ENCODE measurements at places on chromosomes 12 and 14.
A peak's percentile ranks its signal among the peaks of the same experiment; 100 is the strongest.

- DNase-seq: no peak
Observed at GRCh38 chr12:1034751-1035457, 43.9 kb downstream of the ERC1 start.

- no peak for DNase-seq
Observed at GRCh38 chr14:71243697-71244096, 336.4 kb downstream of the PCNX1 start.

DNA sequence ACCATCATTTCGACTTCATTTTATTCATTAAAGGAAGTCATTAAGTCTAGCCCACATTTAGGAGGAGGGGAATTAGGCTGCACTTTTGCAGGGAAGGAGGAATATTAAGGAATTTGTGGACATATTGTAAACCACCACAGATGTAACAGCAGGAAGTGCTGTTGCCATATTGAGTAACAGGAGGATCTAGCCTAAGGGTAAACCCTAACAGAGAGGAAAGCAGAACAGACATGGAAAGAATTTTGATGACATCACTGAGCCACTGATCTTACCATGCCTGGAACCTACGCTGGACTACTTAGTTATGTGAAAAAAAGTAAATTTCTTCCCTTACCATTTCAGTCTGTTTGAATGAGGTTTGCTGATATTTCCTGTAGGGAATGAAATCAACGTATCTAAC is 100.7 kb upstream of the ATF7IP start:
- DNase-seq: no peak

GRCh38 chr14:39266871-39267607 is 33.3 kb downstream of the MIA2 start:
- peak; percentile 79 for DNase-seq

DNA sequence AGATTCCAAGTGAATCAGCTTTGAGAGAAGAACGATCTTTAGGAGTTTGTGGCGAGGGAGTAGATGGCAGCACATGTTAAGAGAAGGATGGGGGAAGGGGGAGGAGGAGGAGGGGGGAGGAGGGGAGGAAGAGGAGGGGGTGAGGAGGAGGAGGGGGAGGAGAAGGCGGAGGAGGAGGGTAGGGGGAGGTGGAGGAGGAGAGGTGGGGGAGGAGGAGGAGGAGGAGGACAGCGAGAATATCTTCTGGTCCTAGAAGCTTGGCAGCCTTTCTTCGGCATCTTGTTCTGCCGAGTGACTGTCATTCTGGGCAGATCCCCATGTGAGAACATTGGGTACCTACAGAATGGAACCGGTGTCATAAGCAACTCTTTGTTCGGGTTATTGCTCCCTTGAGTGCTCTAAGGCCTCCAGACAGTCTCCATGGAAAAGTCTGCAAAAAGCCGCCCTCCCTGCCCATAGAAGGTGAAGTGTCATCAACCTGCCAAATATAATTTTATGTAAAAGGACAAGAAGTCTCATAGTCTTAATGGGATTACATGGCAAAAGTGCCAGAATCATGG is 6.9 kb downstream of the RFC5 start:
- DNase-seq: no peak

- no peak for DNase-seq
Observed at GRCh38 chr14:79294499-79294898, 916.8 kb downstream of the DIO2 start.

DNA sequence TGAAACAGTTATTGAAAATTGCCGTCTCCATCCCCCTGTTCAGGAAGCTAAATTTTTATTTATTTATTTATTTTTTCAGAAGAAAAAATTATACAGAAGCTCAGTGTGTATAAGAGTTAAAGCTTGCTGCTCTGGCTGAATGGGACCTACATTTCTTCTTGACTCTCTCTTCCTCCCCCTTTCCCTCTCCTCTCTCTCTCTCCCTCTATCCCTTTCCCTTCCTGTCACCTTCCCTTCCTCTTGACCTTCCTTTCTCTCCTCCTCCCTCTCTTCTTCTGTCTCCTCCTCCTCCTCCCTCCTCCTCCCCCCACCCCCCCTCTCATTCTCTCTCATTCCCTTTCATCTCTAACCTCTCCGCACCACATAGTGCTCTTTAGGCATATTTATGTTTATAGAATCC is 39.1 kb downstream of the APAF1 start:
- no peak for DNase-seq

- no peak for DNase-seq
Observed at GRCh38 chr12:102430661-102431060, 49.7 kb downstream of the IGF1 start.

GRCh38 chr12:65747338-65747737 is 76.9 kb upstream of the HMGA2 start:
- DNase-seq: no peak

DNA sequence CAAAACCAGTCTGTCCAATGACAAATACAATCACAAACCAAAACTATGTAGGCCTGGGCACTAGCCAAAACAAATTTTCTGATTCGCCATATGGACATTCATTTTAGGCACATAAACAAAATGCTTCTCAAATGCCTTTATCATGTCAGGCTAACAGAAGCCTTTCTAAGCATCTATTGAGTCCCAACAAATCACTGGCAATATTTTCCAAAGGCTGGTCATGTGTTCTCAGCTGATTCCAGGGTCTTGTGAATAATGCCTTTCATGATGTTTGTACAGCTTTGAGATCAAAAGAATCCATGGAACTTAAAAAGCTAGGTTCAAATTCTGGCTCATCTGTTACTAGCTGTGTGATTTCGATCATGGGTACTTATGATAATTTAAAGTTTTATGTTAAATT is 16.1 kb downstream of the FSCB start:
- DNase-seq: no peak

DNA sequence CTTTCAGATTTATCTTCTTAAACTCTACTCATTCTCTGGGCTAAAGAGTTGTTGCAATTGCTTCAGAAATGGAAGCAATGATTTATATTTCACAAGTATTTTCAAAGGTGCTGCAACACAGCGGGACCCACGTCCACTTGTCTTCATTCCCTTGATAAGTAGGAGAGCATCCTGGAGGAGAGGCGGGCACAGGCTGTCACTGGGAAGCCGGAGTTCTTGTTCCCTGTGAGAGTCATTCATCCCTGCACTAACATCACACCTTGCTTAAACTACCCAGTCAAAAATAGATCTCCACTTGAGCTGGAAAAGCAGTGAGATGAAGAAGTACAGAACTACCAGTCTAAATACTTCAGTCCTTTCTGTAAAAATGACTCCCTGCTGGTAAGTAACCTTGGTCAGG is 160.5 kb upstream of the RASSF8 start:
- DNase-seq: no peak

DNA sequence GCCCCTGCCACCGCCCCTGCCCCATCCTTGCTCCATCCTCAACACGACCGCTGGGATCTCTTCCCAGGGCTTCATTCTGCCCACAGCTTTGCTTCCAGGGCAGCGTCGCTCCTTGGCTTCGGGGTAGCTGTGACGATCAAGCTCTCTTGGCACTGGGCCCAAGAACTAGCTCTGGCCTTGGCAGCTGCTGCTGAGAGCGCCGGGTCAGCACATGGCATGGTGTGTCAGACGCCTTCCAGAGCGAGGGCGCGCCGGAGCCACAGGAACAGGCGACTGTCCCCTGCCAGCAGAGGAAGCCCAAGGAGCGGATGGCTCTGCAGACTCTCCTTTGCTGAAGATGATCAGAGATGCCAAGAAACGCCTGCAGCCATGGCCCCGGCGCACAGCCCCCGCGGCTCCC is 15.9 kb downstream of the RAB35 start:
- no peak for DNase-seq

GRCh38 chr14:90505531-90505930 is 108.7 kb downstream of the CALM1 start:
- DNase-seq: no peak

- no peak for DNase-seq
Observed at GRCh38 chr14:90676912-90677311, 139.3 kb downstream of the TTC7B start.

DNA sequence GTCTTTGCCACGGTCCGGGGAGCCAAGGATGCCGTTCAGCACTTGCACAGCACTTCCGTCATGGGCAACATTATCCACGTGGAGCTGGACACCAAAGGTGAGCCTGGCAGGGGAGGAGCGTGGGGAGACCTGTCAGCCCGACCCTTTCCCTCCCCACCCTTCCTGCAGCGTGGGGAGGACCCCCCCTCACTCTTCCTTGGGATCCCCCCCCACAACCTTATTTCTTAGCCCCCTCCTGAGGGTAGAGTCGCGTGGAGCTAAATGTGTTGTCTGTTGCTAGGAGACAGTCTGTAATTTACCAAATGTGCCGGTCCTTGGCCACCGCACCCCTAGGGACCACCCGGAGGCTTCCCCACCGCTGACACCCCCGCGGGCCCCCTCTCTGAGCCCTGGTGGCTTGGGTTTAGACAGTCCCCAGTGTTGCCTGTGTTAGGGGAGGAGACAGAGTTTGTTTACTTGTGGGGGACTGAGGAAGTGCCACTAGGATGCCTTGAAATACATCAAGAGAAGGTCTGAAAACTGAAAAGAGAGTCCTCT is 2.3 kb downstream of the SETD1B start:
- no peak for DNase-seq

- no peak for DNase-seq
Observed at GRCh38 chr12:33296529-33296928, 143.1 kb downstream of the SYT10 start.

GRCh38 chr14:69637503-69638031 is 26.2 kb downstream of the SUSD6 start:
- no peak for DNase-seq

Data from left renal pelvis (tissue), 4 donors.